Activated CD4-positive, alpha-beta memory T cell treated with anti-CD3 and anti-CD28 coated beads for 36 hours (primary cell): ENCODE measurements at places on chromosomes 11 and 22.

DNA sequence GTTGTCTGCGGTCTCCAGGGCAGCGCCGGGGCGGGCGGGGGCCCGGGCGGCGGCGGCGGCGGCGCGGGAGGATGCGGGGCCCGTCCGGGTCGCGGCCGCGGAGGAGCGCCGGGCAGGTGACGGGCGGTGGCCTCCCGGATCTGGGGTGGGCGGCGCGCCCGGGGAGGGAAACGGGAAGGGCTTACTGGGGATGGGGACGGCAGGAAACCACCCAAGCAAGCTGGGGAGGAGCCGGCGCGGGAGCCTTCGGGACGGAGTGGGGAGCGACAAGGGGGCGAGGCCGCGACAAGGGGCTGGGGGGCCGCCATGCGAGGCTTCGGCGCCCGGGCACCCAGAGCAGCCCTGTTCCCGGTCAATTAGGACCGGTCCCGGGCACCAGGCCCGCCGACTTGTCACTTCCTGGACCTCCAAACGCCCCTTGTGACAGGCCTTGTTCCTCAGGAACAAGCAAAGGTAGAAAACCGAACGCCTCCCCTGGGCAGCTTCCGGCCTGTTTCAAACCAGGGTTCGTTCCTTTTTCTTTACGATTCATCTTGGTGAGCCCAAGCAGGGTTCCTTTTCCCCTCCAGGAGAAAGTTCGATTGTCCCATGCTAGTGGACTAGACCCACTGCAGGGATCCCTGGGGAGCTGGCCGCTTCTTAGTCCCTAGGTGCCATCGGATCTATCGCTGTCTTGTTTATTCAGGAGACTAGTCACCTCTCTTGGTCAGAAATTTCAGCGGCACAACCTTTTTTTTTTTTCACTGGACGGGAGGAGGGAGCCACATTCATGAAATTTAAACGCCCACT lies 492 bp downstream of the JHY start:
- peak; percentile 63 for DNase-seq

GRCh38 chr22:46611189-46611588 lies 9.0 kb upstream of the GRAMD4 start:
- DNase-seq, result no peak

DNA sequence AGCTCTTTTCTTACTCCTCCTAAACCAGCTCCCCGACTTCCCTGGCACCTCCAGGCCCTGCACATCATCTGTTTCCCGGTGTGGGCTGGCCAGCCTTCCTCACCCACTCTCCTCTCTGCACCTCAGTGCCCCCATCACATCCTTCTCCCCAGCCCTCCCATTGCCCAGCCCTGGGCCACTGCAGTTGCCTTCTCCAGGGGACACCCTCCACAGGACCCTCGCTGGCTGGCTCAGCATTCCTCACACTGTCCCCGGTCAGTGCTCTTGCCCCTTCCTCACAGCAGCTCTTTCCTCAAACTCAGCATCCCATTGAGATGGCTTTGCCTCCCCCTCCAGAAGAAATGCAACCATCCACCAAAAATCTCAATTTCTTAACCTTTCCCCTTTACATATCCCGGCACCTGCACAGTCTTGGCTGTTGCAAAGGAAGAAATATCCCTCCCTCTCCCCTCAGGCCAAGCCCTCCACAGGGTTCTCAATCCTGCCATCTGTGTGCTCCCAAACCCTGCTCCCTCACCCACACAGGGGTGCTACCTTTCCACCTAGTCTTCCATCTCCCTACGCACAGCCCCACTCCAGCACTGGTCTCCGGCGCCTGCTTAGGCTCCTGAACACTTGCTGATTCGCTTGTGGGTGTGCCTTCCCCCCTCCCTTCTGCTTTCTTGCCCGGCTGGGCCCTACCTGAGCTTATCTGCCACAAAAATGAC lies 19.5 kb downstream of the RPL27A start:
- DNase-seq, result no peak

GRCh38 chr11:8392886-8393285 lies 129.2 kb upstream of the LMO1 start:
- DNase-seq, result no peak

DNA sequence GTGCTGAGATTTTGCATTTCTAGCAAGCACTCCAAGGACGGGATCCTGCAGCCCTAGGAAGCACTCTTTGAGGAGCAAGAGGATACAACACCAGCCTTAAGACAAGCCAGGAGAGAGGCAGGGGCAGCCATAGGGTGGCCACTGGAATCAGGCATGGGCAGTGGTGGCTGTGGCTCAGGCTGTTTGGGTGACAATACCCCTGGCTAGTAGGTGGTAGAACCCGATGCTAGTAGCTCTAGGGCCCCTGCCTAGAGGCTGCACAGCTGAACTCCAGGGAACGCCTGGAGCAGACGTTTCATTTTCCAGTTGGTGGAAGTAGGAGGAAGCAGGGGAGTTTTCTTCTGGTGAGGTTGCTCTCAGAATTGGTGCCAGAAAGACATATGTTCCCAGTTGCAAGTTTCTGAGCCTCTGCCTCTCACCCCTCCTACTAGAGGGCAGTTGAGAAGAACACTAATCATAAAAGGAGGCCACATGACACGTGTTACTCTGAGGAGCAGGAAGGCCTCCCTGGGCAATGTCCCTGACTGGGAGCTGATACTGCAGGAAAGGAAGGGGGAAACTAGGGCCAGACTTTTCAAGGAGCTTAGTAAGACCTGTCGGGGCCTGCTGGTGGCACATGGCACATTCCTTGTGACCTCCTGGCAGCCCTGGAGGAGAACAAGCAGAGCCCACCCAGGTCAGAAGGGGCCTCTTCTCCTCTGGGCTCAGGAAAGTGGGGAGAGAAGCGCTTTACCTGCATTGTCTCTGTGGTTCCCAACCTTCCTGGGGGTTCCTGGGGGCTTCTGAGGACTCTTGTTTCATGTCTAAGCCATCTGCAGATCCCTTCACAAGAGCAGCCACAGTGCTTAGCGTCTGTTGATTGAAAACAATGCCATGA lies 56.6 kb upstream of the DRD2 start:
- DNase-seq, result no peak

GRCh38 chr11:98587884-98588283 lies 432.9 kb upstream of the CNTN5 start:
- no peak for DNase-seq

DNA sequence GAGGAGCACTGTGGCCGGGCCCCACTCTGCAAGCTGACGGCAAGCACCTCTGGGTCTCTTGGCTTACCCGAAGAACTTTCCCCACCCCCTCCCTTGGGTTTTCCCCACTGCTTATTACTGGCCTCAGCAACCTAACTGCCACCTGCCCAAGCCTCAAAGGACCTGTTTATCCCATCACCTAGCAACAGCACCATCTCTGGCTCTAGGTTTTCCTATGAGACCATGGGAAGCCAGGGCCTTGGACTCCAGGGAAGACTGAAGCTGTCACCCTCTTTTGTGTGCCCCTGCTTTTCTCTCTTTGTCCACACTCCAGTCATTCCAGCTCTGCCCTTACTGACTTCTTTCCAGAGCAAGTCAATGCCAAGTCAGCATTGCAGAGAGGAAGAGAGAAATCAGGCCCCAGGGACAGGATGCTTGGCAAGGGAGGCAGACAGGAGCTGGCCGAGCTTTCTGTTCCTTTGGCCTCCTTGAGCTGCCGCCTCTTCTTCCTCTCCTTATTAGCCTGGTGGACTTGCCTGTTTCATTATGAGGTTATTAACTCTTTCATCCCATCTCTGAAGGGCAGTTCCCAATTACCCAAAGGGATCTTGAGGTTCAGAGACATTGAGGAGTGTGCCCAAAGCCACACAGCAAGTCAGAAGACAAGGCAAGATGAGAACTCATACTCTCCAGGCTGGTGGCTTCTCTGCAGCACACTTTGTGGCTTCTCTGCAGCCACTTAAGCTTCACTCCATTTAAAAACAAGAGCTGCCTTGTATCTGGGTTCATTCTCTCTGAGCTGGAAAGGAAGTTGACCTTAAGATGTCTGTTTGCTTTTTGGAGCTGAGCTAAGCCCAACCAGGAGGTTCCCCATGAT lies at the start of gene SMIM35:
Gene SMIM35, minus strand, starts transcription at position 51 of the 856 bp plus-strand sequence. CDS start 206 bp downstream, outside the sequence.
- no peak for DNase-seq

DNA sequence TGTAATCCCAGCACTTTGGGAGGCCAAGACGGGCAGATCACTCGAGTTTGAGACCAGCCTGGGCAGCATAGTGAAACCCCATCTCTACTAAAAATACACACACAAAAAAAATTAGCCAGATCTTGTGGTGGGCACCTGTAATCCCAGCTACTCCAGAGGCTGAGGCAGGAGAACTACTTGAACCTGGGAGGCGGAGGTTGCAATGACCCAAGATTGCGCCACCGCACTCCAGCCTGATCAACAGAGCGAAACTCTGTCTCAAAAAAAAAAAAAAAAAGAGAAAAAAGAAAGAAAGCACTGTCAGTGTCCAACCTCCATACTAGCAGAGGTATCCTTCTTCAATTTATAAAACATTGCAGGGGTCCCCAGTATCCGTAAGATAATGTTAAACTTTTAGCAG lies 17.8 kb downstream of the RAB6A start:
- DNase-seq, result no peak

DNA sequence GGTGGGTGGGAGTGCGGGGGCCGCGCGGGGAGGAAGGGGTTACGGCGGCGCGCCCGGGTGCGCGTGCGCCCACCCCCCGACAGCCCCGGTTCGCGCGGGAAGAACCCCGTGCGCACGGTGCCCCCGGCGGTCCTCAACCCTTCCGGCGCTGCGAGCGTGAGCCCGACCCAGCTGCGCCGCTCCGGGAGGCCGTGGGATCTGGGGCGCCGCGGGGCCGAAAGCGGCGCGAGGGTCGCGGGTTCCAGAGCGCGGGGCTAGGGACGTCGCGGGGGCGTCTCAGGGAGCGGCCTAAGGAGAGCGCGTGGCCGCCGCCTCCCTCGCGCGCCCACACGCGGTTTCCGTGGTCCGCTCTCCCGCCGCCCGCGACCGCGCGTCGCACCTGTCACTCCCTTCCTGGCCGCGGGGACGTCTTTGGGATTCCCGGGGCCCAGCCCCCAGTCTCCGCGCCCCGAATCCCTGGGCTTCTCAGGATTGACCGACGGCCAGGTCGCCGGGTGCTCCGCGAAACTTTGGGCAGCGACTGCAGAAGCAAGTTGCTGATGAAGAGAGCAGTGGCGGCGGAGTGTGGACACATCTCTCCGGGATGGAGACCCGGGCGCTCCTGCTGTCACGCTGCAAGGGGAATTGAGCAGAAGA lies 582 bp downstream of the SREBF2 start:
- DNase-seq, result peak; percentile 52

DNA sequence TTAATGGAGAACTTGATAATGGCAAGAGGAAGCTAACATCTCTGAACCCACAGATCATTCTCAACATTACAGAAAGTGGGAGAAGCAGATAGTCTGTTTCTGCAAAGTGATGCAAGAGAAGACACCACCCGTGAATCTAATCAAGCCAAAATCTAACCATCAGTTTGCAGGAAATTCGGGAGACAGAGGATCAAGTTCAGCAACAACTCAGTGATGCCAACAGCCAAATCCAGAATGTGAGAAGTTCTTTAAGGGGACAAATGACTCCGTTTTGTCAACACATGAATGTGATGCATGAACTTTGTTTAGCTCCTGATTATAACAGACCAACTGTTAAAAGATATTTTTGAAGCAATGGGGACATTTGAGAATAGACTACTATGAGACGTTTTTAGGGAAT lies 95.2 kb upstream of the LDLRAD3 start:
- DNase-seq, result no peak

DNA sequence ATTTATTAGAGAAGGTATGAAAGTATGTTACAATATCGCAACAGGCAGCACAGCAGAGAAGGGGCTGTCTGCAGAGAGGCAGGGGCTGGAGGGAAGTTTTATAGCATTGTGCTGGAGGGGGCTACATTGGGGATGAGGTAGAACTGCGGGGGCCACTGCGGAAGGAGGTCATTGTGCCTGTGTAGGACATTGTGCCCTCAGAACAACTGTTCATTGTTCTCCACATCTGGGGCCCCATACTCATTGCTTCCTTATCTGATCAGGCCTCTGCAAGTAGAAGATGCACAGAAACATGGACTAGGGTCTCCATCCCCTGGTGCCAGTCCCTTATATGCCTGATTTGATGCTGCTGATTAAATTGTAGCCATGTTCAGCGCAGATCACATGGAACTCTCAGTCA lies 12.1 kb downstream of the NADSYN1 start:
- DNase-seq, result no peak

- DNase-seq, result no peak
Measured at GRCh38 chr11:134554106-134554505, 142.1 kb upstream of the B3GAT1 start.

GRCh38 chr11:33682446-33682845 lies 18.2 kb downstream of the C11orf91 start:
- DNase-seq, result no peak

- DNase-seq, result no peak
Measured at GRCh38 chr22:36584666-36585065, 55.7 kb upstream of the EIF3D start.

- no peak for DNase-seq
Measured at GRCh38 chr22:50532824-50533796, 3.3 kb upstream of the TYMP start.

- DNase-seq, result no peak
Measured at GRCh38 chr11:121521145-121522042, 68.6 kb upstream of the SORL1-AS1 start.

DNA sequence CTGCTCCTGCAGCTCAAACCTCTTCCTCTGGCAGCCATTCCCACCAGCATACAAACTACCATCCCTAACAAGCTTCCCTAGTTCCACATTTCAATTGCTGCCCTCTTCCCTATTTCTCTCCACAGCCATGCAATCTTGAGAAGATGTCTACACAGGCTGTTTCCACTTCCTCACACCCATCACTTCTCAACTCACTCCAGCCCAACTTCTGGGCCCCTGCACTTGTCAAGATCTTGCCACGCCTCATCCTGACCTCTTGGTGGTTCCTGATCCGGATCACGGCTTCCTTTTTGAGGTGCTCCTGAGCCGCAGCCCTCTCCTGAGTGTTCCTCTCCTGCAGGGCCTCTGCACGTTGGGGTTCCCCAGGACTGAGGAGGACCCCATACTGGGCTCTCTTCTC lies 22.6 kb downstream of the RPL27A start:
- DNase-seq, result no peak

DNA sequence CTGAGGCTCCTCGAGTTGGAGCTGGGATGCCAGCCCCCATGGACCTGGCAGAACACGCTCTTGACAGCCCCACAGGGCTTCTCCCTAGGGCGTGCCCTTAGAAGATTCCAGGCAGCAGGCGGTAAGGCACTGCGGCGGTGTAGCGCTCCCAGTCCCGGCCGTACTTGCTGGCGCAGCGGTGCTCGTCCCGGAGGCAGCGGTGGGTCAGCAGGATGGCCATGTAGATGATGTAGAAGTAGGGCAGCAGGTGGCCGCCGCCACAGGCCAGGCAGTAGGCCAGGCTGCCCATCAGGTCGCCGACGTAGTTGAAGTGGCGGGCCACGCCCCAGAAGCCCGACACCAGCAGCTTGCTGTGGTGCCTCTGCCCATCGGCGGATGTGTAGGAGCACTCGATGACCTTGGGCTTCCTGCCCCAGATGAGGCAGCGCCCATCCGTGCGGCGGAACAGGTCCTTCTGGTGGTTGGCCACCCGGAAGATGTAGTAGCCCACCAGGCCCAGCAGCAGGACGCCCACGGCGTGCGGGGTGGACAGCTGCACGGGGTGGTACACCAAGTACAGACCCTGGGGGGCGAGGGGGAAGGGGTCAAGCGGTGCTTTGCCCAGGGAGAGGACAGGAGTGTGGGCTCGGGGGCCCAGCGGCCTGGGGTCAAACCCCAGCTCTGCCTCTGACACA lies 12.8 kb downstream of the DHCR7 start:
- DNase-seq, result no peak
